ENCODE measurements at places on chromosomes 2 and 18.

- no peak for DNase-seq
These were observed 66.0 kb downstream of the RAB31 start for GRCh38 chr18:9774150-9774549.

DNA sequence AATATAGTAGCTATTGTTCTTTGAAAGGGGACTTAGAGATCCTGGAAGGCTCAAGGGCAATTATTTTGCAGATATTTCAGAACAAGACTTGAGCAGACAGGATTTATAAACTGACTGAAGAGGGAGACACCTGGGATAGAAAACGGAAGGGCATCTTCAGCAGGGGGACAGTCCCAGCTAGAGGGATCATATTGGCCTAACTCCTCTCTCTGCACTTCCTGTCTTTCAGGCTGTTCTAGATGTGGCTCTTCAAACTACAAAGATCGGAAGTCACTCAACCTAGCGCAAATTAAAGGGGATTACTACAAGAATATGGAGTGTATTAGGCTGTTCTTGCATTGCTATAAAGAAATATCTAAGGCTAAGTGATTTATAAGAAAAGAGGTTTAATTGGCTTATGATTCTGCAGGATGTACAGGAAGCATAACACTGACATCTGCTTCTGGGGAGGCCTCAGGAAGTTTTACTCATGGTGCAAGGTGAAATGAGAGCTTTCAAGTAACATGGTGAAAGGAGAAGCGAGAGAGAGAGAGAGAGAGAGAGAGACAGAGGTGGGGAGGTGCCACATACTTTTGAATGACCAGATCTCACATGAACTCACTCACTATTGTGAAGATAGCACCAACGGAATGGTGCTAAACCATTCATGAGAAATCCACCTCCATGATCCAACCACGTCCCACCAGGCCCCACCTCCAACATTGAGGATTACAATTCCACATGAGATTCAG lies 5.3 kb upstream of the CTIF start:
- DNase-seq, result no peak

GRCh38 chr2:18005411-18005810 lies 126.9 kb downstream of the KCNS3 start:
- DNase-seq, result no peak

DNA sequence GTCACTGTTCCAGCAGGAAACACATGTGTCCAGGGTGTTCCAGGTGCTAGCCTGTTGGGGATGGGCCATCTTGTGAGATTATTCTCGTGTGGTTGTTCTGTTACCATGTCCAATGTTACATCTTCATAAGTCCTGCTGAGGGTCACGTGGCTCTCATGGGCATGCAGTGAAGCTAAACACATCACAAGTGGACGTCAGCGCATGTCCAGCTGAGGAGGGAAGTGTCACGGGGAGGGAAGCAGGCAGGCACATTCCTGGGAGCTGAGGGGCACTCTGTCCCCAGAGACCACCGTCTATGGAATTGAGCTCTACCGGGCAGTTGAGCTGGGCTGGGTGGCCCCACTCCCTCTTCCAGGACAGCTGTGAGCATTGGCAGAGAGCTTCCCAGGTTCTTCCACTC lies 155.3 kb upstream of the TWIST2 start:
- no peak for DNase-seq

DNA sequence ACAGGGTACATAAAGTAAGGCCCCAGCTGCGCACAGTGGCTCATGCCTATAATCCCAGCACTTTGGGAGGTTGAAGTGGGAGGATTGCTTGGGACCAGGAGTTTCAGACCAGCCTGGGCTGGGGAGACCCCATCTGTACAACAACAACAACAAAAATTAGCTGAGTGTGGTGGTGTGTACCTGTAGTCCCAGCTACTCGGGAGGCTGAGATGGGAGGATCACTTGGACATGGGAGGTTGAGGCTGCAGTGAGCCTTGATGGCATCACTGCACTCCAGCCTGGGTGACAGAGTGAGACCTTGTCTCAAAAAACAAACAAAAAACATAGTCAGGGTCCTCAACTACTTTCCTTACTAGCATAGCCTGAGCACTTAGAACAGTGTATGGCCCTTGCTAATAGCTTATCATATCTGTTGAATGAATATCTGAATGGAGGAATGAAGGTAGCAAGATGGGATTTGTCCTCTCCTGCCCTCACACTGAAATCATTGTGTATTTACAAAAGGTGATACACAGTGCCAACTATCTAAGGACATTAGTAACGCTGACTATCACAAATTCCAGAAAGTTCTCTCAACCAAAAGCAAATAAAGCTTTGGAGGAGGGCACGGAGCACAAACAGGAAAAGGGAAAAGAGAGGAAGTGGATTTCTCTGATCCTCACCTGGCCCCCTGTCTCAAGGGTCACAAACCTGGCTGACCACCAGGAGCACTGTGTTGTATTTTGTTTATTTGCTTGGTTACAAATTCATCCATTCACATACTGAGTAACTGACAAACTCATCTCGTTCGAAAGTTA lies 38.1 kb downstream of the L3MBTL4 start:
- DNase-seq, result no peak

DNA sequence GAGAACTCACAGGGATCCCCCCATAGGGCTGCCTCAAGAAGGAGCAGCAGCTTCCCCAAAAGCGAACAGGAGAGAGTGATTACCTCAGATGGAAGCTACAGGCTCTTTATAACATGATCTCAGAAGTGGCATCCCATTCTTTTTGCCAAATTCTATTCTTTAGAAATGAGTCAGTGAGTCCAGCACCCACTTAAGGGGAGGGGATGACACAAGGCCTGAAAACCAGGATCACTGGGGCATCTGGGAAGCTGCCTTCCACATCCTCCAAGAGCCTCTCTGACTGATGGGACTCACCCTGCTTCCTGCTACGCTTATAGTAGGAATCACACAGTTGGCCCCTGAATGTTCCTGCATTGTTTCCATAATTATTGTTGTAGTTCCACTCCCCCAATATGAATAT lies 96.5 kb downstream of the MAPK4 start:
- no peak for DNase-seq

DNA sequence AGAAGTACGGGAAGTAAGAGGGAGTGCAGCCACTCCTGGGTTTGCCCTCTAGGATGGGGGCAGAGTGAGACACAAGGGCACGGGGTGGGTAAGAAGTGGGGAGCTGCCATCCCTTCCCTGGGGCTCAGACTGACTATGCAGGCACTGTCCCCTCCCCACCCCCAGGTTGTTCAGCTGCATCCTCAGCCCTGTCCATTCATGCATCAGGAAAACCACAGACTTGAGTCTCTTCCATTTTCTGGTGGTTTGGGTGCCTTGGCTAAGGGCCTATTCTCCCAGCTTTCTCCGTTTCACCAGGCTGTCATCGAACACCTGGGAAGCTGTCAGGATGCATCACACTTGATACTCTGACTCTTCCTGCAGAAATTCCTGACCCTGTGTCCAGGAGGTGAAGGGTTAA lies 111.9 kb downstream of the TFCP2L1 start:
- no peak for DNase-seq

GRCh38 chr2:109067631-109068125 lies 61.3 kb upstream of the SH3RF3 start:
- no peak for DNase-seq

DNA sequence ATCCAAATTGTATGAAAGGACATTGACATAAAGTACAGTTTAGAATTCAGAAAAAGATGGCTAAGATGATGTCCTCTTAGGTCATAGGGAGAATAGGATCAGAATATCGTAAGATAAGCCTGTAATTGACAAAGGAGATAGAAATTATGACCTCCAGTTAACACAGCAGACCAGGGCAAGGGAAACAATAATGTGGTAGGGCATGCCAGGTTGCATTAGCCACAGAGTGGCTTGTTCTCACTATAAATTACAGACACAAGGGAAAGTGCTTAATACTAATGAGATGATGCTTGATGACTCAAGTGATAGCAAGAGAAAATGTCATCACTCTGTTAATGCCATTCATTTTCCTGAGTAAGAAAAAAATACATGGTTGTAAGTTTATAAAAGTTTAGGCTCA lies 48.9 kb upstream of the LRP1B start:
- no peak for DNase-seq

- DNase-seq, result no peak
These were observed 8.8 kb downstream of the VIL1 start for GRCh38 chr2:218427741-218428140.

- no peak for DNase-seq
These were observed 18.4 kb upstream of the ZNF638 start for GRCh38 chr2:71313016-71313766.

DNA sequence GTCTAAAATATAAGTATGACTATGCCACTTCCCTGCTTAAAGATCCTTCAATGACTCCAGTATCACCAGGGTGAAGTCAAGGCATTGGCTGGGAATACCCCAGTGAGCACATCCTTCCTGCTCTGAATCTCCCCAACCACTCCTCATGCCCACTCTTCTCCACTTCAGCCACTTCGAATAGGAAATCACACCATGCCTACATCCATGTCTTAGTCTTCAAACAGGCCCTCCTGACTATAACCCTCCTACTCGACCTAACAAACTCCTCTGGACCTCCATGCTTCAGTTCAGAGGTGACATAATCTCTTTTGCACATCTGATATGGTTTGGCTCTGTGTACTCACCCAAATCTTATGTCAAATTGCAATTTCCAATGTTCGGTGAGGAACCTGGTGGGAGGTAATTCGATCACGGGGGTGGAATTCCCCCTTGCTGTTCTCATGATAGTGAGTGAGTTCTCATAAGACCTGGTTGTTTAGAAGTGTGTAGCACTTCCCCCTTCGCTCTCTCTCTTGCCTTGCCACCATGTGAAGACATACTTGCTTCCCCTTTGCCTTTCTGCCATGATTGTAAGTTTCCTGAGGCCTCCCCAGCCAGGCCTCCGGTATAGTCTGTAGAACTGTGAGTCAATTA lies 87.8 kb upstream of the TFCP2L1 start:
- DNase-seq, result no peak

DNA sequence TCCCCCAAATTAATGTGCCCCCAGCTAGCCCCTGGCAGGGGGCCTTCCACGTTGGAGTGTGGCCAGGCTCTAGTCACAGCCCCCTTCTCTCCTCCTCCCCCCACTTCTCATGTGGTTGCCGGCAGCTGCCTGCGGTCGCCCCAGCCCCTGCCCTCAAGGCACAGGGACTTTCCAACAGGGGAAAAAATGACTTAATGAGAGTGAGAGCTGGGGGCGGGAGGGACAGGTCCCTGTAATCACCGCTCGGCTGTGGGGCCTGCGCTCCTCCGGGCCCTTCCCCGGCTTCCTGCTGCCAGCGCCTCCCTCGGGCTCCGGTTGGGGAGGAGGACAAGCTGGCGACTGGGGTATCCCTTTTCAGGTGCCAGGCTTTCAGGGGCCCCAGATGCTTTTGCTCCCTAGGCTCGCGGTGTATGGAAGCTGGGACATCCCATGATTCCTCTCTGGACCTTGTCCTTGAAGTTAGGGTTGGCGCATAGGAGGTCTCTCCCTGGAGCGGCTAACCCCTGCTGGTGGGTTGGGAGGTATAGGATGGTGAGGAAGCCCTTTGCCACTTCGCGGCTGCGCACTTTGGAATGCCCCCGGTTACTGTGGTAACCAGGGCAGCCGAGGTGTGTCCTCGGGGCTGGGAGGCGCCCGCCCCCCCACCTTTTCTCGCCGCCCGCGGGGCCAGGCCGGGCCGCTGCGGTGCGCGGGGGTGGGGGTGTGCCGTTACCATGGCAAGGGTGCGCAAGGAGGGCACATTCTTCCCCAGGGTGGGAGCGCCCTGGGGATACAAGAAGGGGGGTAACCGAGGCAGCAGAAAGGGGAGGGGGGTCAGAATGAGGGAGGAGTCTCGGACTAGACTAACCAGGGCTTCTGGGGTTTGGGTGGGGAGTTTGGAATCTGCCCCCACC lies 16.1 kb downstream of the WNT10A start:
- DNase-seq, result no peak

DNA sequence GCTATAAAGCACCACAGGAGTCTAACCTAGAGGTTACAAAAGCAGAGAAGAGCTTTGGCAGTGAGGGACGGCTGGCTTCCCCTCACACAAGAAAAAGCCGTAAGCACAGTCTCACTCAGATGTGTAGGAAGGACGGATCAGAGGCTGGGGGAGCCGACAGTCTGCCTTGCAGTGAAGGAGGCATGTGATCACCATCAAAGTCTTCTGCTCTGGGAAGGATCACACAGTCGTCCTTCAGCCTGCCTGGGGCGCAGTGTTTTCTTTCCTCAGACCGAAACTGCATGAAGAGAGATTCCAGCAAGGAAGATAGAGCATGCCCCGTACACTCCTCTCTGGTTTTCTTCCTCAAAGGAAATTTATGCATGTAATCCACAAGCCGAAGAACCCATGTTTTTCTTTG lies 24.1 kb downstream of the GATA6 start:
- DNase-seq, result no peak

GRCh38 chr2:164917296-164917903 lies 37.9 kb downstream of the SLC38A11 start:
- peak; percentile 26 for DNase-seq

GRCh38 chr2:104851291-104852089 lies 2.4 kb upstream of the POU3F3 start:
- DNase-seq, result no peak

GRCh38 chr2:29053670-29054400 lies 20.5 kb downstream of the PCARE start:
- peak; percentile 4 for DNase-seq

- DNase-seq, result no peak
These were observed 279.6 kb upstream of the ID2 start for GRCh38 chr2:8402222-8402621.

DNA sequence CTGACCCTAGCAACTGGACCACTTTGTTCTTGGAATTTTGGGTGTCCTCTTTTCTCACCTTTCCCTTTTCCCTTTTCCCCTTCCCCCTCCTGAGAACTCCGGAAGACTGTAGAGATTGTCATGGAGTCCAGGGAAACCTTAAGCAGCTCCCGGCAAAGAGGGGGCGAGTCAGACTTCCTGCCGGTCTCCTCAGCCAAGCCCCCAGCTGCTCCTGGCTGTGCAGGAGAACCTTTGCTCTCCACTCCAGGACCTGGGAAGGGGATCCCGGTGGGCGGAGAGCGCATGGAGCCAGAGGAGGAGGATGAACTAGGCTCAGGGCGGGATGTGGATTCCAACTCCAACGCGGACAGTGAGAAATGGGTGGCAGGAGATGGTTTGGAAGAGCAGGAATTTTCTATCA lies 20.5 kb downstream of the SETBP1 start:
- DNase-seq, result no peak

GRCh38 chr18:62883937-62884735 lies 168.8 kb downstream of the PHLPP1 start:
- no peak for DNase-seq

DNA sequence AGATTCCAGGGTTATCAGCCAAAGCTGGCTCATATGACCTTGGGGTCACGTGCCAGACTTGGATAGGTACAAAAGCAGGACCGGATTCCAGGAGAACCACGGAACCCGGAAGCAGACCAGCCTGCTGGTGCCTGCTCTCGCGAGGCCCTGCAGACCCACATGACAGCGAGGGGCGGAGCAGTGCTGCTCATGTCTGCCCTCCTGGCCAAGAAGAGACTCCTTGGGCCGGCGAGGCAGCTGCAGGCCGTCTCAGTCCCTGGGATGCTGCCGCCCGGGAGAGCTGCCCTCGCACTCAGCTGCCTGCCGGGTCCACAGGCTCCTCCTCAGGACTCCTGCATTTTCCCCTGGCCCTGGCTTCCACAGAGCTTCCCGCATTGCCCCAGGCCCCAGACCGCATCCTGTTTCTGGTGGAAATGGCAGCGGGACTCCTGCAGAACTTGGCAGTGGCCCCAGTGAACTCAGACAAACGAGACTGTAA lies 739.5 kb downstream of the SOCS6 start:
- DNase-seq, result no peak

Data from erythroblast (primary cell).